Ovary (tissue), 10 donors: ENCODE measurements at places on chromosomes 16 and 17. TPM values are rescaled to one million over a fixed set of nuclear protein-coding genes. Genes with fewer than 3 reads are reported as not detected.

Gene FNDC8
- not detected for polyA plus RNA-seq

Gene KRT32
- polyA plus RNA-seq = not detected

GRCh38 chr17:673200-673681 lies 41.4 kb downstream of the VPS53 start:
- H3K27ac ChIP-seq = no peak overlapping the region
- H3K27me3 ChIP-seq = no peaks in the 10 kb centered on the region
- no peak overlapping the region for H3K4me3 ChIP-seq
- H3K36me3 ChIP-seq = no peaks in the 10 kb centered on the region
- DNase-seq = no peak

DNA sequence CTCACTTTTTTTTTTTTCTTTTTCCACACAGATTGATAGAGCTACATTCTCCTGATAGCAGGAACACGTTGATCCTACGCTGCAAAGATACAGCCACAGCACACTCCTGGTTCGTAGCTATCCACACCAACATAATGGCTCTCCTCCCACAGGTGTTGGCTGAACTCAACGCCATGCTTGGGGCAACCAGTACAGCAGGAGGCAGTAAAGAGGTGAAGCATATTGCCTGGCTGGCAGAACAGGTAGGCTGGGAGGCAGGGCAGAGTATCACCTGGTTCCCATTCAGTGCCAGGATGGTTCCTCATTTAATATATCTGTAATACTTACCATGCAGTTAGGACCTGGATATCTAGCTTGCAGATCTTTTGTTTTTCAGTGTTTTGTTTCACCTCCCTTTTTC lies 51.1 kb upstream of the VPS4A start:
- H3K27me3 ChIP-seq = no peaks in the 10 kb centered on the region
- no peak overlapping the region for H3K4me3 ChIP-seq
- no peak for DNase-seq
- peaks cover 3% of the 10 kb centered on the region for H3K4me1 ChIP-seq

Gene CD300LB
- 0.43 TPM for polyA plus RNA-seq

DNA sequence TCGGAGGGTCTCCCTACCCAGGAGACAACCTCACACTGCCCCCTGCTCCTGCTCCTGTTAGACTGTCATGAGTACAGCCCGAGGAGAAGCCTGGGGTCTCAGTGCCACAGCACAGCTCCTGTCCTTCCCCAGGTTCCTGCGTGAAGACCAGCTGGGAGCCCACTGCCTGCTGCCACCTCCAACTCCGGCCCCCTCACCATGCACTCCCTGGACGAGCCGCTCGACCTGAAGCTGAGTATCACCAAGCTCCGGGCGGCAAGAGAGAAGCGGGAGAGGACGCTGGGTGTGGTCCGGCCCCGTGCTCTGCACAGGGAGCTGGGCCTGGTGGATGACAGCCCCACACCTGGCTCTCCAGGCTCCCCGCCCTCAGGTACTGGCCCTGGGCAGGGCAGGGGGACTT lies 16.2 kb downstream of the GLIS2 start:
- no peak for DNase-seq
- no peak overlapping the region for H3K4me3 ChIP-seq
- no peaks in the 10 kb centered on the region for H3K27me3 ChIP-seq
- peaks cover 17% of the 10 kb centered on the region for H3K4me1 ChIP-seq

GRCh38 chr16:86902656-86903001 lies 324.3 kb downstream of the FOXL1 start:
- no peaks in the 10 kb centered on the region for H3K27me3 ChIP-seq
- no peak for DNase-seq
- peaks cover 2% of the 10 kb centered on the region for H3K4me1 ChIP-seq
- H3K36me3 ChIP-seq = no peaks in the 10 kb centered on the region
- H3K4me3 ChIP-seq = no peak overlapping the region

DNA sequence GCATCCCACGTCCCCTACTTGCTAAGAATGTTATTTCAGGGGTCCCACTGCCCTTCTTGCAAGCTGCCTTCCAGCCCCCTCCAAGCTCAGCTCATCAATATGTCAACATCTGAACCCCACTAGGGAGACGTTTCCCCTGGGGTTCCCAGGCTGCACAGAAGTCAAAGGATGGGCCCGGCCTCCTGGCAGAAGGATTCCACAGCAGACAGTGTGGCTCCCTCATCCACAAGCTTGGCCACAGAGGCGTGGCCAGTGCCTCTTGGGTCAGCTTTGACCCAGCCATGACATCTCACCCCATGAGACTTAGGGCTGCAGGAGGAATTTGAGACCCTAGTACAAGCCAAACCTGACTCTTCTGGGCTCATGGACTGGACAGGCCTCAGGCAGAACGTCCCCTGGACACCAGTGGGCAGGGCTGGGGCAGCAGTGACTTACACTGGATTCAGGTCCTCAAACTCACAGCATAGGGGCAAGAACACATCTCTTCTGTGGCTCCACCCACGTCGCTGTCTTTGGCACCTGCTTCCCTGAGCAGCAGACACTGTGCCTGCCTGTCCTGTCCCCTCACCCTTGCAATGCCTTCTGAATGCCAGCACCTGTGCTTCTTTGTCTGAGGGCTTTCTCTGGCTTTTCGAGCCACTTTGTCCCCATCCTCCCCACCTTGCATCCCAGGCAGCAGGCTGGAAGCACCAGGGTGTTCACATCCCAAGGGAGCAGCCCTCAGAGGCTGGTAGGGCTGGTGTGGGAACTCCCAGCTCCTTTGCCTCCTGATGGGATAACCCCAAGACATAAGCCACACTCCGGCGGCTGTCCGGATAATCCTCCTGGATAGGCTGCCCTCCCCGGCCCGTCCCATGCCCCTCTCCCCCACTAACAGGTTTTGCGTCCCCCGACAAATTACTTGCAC lies 56.0 kb upstream of the ENPP7 start:
- no peaks in the 10 kb centered on the region for H3K4me1 ChIP-seq

- peaks cover 8% of the 10 kb centered on the region for H3K4me1 ChIP-seq
- peak; percentile 65 for DNase-seq
- peak overlapping the region; percentile 14 for H3K4me3 ChIP-seq
- no peaks in the 10 kb centered on the region for H3K27me3 ChIP-seq
- no peak overlapping the region for H3K27ac ChIP-seq
- H3K36me3 ChIP-seq = no peaks in the 10 kb centered on the region
These were observed 154.5 kb downstream of the LAT start for GRCh38 chr16:29139261-29139802.

DNA sequence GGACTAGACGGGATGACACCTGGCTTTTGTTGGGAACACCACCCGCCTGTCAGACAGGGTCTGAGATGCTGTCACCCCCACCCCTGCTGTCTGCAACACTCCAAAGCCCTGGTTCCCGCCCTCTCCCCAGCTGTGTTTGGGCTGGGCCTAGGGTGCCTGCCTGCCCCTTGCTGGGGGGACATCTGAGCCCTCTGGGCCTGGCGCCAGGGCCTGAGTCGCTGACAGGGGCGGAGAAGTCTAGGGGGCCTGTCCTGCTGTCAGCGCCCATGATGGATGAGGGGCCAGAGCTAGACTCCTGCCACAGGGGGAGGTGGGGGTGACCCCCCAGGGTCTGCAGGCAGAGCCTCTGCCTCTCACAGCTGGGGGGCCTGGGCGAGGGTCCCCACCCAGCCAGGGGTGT lies 7.6 kb upstream of the PKMYT1 start:
- DNase-seq = no peak
- H3K27me3 ChIP-seq = no peaks in the 10 kb centered on the region
- H3K4me3 ChIP-seq = no peak overlapping the region
- no peak overlapping the region for H3K27ac ChIP-seq
- H3K4me1 ChIP-seq = peaks cover 2% of the 10 kb centered on the region
- H3K36me3 ChIP-seq = no peaks in the 10 kb centered on the region

DNA sequence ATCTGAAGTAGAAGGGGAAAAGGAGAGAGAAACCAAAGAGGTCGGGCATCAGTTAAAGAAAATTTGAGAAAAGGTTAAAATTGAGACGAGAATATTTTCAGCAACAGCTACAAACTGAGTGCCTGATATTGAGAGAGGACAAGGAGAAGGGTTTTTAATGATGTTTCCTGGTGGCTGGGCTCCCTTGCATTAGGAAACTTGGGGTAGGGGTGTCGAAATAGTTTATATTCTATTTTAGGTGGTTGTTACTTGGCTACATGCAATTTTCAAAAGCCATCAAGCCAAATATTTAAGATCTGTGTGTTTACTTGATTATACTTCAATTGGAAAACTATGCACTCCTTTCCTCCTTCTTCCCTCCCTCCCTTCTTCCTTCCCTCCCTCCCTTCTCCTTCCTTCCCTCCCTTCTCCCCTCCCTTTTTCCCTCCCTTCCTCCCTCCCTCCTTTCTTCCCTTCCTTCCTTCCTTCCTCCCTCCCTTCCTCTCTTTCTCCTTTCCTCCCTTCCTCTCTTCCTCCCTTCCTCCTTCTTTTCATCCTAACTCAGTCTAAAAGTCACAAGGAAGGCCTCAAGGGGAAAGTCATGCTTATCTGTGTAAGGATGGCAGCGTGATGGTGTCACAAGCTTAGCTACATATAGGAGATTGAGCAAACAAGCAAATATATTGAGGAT lies 1.8 kb upstream of the APOH start:
- H3K36me3 ChIP-seq = no peaks in the 10 kb centered on the region
- DNase-seq = no peak
- no peak overlapping the region for H3K4me3 ChIP-seq
- H3K27ac ChIP-seq = no peak overlapping the region
- H3K27me3 ChIP-seq = no peaks in the 10 kb centered on the region
- H3K4me1 ChIP-seq = no peaks in the 10 kb centered on the region

Gene CAVIN1
- 226 TPM for polyA plus RNA-seq

GRCh38 chr17:40358323-40359038 lies 6.1 kb downstream of the GJD3 start:
- no peaks in the 10 kb centered on the region for H3K36me3 ChIP-seq
- no peaks in the 10 kb centered on the region for H3K27me3 ChIP-seq
- peak; percentile 93 for DNase-seq
- no peak overlapping the region for H3K27ac ChIP-seq
- no peak overlapping the region for H3K4me3 ChIP-seq
- H3K4me1 ChIP-seq = peaks cover 6% of the 10 kb centered on the region

GRCh38 chr17:39623356-39623950 lies 3.3 kb upstream of the PPP1R1B start:
- no peak overlapping the region for H3K27ac ChIP-seq
- no peak overlapping the region for H3K4me3 ChIP-seq
- H3K36me3 ChIP-seq = no peaks in the 10 kb centered on the region
- H3K27me3 ChIP-seq = no peaks in the 10 kb centered on the region

GRCh38 chr16:79599837-79600637 lies 500 bp downstream of the MAF start:
- peak overlapping the region; percentile 80 for H3K27ac ChIP-seq
- H3K36me3 ChIP-seq = no peaks in the 10 kb centered on the region
- DNase-seq = peak; percentile 82
- no peaks in the 10 kb centered on the region for H3K4me1 ChIP-seq

GRCh38 chr16:50834701-50835100 lies 92.8 kb downstream of the CYLD start:
- no peak for DNase-seq
- no peaks in the 10 kb centered on the region for H3K36me3 ChIP-seq
- no peak overlapping the region for H3K4me3 ChIP-seq
- no peaks in the 10 kb centered on the region for H3K27me3 ChIP-seq
- H3K4me1 ChIP-seq = no peaks in the 10 kb centered on the region

DNA sequence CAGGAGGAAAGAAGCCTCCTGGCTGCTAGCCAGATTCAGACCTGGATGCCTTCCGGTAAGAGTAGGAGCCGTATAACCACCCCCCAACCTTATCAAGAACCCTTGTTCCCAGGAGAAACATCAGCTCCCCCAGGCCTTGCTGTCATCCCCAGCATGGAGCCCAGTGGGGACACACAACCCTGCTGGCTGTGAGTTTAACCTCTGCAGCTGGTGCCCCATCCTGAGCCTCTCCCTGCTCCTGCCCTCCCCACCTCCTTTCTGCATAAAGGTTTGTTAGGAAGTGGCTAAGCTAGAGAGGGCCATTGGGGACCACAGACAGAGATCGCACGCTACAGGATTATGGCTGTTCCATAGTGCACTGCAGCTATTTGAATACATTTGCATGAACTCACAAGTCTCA lies 55.5 kb upstream of the RPL38 start:
- H3K36me3 ChIP-seq = no peaks in the 10 kb centered on the region
- H3K27me3 ChIP-seq = no peaks in the 10 kb centered on the region
- H3K4me1 ChIP-seq = no peaks in the 10 kb centered on the region
- no peak for DNase-seq
- H3K4me3 ChIP-seq = no peak overlapping the region

DNA sequence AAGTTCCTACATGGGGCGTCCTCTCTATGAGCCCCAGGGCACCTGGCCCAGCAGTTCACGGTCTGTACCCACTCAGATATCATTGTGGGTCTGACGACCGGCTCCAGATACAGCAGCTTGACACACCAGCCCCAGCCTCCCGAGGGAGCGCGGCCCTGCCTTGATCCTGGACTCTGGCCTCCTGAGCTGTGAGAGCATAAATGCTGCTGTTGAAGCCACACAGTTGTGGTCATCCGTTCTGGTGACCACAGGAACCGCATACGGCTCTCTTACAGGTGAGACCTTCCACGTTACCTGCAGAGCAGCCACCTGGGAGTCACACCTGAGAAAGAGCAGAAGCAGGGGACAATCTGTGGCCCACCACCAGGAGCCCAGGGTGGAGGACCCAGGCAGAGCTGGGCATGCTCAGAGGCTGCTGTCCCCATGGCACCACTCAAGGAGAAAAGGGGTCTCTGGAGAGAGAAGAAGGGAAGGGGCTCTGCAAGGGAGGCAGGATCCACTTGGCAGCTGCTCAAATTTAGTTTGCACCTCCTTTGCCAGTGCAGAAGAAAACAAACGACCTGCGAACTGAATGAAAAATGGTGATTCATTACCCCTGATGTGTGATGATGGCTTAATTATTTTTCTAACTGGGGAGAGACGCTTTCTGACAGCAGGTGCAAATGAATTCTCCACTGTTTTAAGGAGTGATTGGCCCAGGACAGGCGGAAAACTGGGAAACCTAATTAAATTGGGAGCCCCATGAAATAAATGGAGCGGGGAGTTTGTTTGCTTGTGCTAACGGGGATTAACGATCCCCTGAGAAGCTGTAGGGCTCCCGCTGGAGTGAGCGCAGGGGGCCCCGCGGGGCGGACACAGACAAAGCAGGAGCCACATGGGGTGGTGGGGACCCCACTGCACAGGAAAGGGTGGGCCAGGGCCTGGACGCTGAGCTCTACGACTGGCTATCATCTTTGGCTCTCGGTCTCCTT lies 208.9 kb downstream of the RBFOX3 start:
- H3K27me3 ChIP-seq = no peaks in the 10 kb centered on the region
- no peak for DNase-seq
- no peak overlapping the region for H3K27ac ChIP-seq
- H3K4me3 ChIP-seq = no peak overlapping the region
- H3K36me3 ChIP-seq = no peaks in the 10 kb centered on the region

Gene FBXW10B
- 0.08 TPM for polyA plus RNA-seq

Gene BCAR1
- 30.3 TPM for polyA plus RNA-seq

- H3K27ac ChIP-seq = no peak overlapping the region
- DNase-seq = no peak
- no peaks in the 10 kb centered on the region for H3K4me1 ChIP-seq
- no peak overlapping the region for H3K4me3 ChIP-seq
These were observed 1879.9 kb downstream of the TP53TG3F start for GRCh38 chr16:35339337-35339736.

- H3K4me3 ChIP-seq = no peak overlapping the region
- no peaks in the 10 kb centered on the region for H3K36me3 ChIP-seq
- peaks cover 22% of the 10 kb centered on the region for H3K4me1 ChIP-seq
- peak; percentile 70 for DNase-seq
- H3K27ac ChIP-seq = peak overlapping the region; percentile 90
- H3K27me3 ChIP-seq = no peaks in the 10 kb centered on the region
These were observed 12.5 kb upstream of the SREBF1 start for GRCh38 chr17:17849147-17849820.
